ENCODE measurements at places on chromosomes 2 and 18.

GRCh38 chr2:55846426-55846825, 77.2 kb downstream of the EFEMP1 start:
- no peak for DNase-seq

DNA sequence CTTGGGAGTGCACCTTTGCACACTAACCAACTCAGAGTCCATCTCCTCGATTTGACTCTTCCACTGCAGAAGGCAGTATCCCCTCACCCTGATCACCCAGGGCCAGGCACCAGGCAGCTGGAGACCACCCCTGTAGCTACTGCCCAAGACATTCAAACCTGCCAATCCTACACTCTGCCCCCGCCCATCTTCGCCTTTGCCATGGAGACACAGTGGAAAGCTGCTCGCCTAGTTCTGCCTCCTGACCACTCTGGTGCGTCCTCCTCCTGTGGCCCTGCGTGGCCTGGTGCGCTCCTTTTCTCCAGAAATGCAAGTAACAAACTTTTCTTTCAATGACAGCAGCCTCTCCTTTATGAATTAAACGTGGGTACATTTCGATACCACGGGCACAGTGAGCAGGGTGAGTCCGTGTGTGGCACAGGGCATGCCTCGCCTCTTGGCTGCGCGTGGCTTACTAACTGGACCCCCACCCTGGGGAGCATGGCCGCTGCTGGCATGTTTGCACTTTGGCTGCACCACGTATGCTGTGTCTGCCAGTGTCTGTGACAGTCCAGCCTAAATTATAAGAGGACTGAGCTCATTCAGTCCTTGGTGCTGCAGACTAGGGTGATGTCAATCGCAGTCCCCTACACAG, 47.6 kb downstream of the LONRF2 start:
- no peak for DNase-seq

- no peak for DNase-seq
These were observed 393.9 kb upstream of the SLC14A2 start for GRCh38 chr18:45221363-45221762.

- DNase-seq = no peak
These were observed 32.1 kb upstream of the ZNF638 start for GRCh38 chr2:71299507-71299906.

Measured in CD4-positive, alpha-beta memory T cell (primary cell).